Transverse colon (tissue), 4 donors: ENCODE measurements at places on chromosomes 7 and 10.

GRCh38 chr10:130418731-130419130 lies 282.5 kb downstream of the GLRX3 start:
- no peak for DNase-seq

DNA sequence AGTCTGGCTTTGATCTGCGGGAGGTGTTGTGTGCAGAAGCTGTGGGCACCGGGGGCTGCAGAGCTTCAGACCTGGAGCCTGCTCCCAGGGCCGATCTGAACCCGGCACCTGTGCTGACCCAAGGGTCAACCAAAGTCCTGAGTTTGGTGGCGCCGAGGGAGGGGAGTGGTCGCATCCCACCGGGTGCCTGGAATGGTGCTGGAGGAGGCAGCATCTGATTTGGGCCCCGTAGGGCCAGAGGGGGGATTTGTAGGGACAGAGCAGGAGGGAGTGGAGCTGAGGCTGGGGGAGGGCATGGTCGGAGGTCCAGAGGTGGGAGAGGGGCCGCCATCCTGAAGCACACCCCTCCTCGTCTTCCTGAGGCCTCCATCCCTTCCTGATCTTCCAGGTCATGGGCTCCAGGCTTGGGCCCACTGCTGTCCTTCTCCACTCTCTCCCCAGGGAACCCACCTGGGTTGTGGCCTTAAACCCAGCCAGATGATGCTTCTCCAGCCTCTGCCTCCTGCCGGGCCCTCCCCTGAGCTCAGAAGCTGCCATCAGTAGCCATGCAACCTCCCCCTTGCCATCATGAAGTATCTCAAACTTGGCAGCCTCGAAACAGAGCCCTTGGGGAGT lies 112.9 kb downstream of the LHPP start:
- no peak for DNase-seq

DNA sequence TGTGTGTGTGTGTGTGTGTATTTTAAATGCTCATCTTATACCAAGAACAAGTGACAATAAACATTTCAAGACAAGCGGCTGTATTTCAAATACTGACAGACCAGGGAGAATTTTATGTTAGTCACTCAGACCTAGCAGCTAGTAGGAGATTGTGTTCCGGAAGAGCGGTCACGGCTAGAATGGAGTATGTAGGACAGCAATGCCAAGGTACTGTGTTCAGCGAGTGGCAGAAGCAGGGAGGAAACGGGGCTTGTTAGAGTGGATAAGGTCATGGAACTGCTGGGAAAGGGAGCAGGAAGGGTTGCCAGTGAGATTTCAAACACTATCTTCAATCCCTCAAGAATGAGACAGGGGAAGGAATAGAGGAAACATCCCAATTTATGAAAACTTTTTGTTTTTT lies 260.5 kb upstream of the PITRM1 start:
- DNase-seq = no peak

- DNase-seq = no peak
Observed at GRCh38 chr10:122435212-122435827, 19.1 kb upstream of the ARMS2 start.

DNA sequence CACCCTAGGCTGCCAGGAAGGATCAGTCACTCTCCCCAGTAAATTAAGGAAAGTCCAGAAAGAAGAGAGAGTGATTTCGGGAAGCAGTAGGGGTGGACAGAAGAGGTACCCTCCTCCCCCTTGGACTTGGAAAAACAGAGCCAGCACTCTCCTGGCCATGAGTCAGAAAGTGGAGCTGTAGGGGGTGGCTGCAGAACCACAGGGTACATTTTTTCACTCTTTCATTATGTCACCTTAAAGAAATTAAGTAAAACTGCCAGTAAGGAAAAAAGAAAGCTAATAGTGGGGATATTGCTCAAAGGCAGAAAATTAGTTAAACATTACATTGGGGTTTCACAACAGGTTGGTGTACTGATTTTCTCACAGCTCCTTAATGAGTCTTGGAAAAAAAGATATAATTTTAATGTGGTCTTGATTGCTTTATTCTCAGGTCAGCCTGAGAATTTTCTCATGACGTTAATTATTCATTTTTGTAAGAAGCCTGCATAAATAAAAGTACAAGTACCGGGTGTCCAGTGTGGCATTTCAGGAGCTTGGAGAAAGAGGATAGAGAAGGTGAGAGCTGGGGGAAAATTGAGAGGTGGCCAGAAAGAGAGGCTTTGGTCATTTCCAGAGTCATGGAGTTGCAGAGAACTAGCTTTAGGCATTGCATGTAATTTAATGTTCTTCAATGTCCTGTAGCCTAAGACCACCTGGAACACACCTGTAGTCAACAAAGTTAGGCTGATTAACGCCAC lies 23.2 kb upstream of the AOAH start:
- DNase-seq = no peak

- DNase-seq = no peak
Observed at GRCh38 chr10:128049226-128050120, 76.8 kb downstream of the MKI67 start.

DNA sequence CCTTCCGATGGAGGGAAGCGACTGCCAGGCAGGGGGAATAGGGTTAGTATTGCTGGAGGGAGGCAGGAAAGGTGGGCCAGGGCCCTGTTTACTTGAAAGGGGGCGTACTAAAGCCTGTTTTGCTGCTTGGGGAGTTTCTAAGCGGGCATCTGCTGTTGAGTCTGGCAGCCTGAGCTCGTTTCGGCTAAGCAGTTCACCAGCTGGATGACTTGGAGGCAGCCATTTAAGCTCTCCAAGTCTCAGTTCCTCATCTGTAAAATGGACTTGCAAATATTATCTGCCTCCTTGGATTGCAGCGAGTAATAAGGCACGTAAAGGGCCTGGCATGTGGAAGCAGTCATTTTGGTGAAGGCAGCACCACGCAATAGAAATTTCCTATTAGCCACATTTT lies 44.0 kb downstream of the LDB3 start:
- DNase-seq = no peak

GRCh38 chr7:103119791-103120291 lies 29.1 kb downstream of the NAPEPLD start:
- DNase-seq = no peak
